Myocyte (in vitro differentiated cells): ENCODE measurements at places on chromosomes 12 and 14.
A peak's percentile ranks its signal among the peaks of the same experiment; 100 is the strongest.

- no peak for DNase-seq
Measured at GRCh38 chr12:102871014-102871413, 46.0 kb downstream of the PAH start.

DNA sequence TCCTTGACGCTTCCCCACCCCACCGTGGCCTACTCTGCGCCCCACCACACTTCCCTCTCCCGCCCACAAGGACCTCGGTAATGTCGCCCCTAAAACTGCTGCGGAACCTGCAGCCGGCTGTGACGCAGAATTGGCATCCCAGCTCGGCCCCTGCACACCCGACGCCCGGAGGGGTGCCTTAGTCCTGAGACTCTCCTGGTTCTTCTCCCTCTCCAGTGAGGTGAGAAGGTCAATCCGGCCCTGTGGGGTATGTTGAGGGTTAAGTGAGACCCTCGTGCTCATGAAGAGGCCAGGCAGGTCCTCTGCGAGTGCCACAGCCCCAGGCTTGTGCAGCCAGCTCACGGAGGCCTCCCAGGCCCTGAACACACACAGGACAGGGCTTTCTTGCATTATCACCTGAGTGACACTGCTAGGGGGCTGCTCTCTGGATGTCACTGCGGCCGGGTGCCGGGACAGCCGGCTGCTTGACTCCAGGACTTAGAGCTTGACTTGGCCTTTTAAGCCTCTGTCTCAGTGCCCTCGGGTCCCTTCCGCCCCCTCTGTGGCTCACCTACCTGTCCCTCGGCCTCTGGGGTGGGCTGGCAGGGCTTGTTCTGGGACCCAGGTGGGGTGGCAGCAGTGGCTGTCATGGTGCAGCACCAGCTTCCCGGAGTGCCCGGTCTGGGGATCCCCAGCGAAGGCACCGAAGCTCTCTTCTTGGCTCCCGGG lies 106.9 kb upstream of the C14orf180 start:
- no peak for DNase-seq

GRCh38 chr12:3152892-3153291 lies 75.7 kb downstream of the TSPAN9 start:
- DNase-seq: no peak

- peak; percentile 29 for DNase-seq
Measured at GRCh38 chr14:22981090-22981875, 1.1 kb downstream of the AJUBA start.

- DNase-seq: no peak
Measured at GRCh38 chr14:100839315-100839585, 13.3 kb downstream of the MEG3 start.

GRCh38 chr14:74216671-74217070 lies 22.6 kb upstream of the VSX2 start:
- DNase-seq: no peak

GRCh38 chr12:6277982-6278438 lies 32.5 kb upstream of the PLEKHG6 start:
- DNase-seq: no peak

DNA sequence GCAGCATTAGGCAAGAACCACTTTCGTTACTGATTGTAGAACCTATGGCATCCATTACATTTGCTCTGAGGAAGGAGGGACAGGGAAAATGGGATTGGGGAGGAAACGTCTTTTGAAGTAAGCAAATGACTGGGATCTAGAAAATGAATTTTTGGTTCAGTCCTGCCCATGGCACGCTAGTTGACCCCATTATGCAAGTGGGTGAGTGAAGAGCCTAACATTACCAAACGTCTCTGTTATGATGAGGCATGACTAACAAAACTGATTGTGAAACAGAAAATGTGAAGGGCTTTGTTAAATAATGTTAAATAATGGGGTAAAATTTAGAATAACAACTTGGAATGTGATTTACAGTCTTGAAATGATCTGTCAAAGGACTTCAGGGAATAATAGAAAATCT lies 38.9 kb downstream of the CPSF2 start:
- no peak for DNase-seq

DNA sequence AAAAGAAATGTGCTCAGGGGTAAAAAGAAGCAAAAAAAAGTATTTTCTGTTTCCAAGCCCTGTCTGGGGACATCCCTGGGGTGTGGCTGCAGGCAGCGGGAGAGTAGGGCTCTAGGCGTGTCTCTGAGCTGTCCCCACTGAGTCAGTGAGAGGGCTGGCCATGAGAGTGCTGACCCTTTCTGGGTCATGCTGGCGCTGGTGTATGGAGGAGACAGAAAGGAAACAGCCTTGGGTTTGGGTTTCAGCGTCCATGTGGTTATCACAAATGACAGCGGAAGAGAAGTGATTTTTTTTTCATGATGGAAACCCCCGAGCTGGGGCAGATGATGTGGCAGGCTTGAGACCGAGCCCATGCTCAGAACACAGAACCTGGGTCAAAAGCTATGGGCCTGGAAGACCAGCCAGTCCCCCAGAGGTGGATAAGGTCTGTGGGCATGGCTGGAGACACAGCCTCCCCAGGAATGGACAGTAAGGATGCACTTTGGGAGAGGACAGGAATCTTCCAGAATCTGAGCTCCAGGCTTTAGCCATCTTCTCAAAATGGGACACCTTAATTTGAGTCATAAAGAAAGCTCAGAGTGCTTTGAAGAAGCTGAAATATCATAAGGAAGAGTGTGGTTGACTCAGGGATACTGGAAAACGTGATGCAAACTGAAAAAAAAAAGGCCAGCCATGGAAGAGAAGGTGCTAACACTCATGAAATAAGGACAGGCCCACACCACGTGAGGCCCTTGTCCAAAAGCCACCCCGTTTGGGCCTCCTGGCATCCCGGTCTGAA lies 36.2 kb downstream of the SYNE3 start:
- DNase-seq: no peak

GRCh38 chr14:29454026-29454693 lies 473.5 kb downstream of the PRKD1 start:
- DNase-seq: no peak

- no peak for DNase-seq
Measured at GRCh38 chr12:4251216-4251891, 22.2 kb upstream of the CCND2 start.

DNA sequence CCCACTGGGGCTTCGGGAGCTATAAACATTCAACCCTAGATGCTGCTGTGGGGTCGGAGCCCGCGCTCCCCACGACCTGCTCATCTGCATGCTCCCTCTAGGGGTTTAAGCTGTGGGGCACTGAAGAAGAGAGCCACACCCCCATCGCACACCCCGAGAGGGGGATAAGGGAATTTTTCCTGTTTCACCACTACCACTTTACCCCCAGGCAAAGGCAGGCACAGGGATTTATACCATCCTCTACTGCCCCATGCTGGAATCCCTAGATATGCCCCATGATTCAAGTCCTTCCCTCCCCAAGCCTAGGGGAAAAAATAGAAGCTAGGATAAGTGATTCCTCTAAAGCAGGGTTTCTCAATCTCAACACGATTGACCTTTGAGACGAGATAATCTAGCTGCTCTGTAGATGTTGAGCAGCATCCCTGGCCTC lies 59.9 kb upstream of the CCDC60 start:
- no peak for DNase-seq

- no peak for DNase-seq
Measured at GRCh38 chr12:109173443-109174240, 57.3 kb downstream of the ACACB start.

DNA sequence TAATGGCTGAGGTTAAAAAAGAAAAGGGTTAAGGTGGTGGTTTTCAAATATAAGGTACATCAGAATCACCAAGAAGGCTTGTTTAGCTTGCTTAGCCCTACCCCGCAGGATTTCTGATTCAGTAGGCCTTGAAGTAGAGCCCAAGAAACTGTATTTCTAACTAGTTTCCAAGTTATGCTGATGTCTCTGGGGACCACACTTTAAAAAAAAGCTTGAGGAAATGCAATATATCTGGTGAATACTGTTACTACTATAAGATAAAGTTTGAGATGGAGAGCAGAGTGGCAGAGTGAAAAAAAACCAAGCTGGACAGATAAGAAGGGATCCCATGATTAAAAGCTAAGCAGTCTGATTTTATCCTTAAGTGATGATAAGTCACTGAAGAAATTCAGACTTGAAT lies 18.3 kb upstream of the GXYLT1 start:
- DNase-seq: peak; percentile 12

DNA sequence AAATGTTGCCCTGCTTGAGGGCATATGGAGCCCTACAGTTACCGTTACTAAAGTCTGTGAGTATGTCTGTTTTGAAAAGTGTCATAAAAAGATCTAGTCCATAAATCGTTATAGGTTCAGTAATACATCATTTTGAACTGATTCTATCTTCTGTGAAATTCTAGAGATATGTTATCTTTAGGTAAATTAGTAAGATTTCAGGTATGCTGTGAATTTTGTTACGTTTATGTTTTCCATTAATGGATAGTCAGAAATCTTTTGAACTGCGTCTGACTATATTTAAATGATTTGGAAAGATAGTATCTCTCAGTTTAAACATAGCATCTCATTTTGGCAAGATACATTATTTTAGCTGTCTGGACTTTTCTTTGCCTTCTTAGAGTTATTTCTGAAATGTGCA lies 8.3 kb downstream of the ALG10 start:
- DNase-seq: no peak

- no peak for DNase-seq
Measured at GRCh38 chr14:95024380-95024779, 132.9 kb downstream of the DICER1 start.

DNA sequence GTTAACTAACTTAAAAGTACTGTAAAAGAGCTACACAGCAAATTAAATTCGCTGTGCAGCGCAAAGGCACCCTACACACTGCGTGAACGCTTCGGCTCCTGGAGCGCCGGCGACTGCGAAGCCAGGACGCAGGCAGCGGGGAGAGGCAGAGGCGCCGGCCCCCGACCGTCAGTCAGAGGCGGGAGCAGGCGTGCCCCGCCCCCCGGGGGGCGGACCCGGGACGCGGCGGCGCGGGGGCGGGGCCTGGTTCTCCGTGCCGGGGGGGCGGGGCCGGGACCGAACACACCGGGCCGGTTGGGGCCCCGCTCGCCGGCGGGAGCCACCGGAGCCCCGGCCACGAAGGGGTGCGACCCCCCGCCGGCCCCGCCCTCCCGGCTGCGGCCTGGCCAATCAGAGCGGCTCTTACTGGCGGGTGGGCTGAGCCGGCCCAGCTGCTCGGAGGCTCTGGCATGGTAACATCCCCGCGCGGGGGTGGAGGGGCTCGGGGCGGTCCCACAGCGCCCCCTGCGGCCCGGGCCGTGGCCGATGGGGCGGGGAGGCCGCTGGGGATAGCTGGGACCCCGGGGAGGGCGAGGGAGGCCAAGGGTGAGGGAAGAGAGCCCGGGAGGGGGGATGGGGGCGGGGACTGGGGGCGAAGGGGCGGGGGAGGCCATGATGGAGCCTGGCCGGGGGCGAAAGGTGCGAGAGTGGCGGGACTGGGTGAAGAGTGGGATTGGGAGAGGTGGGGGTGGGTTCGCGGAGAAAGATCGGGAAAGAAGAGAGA lies at the start of gene PRPF40B:
TSS of gene PRPF40B (plus strand) at position 420 of the 763 bp plus-strand sequence. CDS start at position 450, 30 bp downstream.
- peak; percentile 88 for DNase-seq

DNA sequence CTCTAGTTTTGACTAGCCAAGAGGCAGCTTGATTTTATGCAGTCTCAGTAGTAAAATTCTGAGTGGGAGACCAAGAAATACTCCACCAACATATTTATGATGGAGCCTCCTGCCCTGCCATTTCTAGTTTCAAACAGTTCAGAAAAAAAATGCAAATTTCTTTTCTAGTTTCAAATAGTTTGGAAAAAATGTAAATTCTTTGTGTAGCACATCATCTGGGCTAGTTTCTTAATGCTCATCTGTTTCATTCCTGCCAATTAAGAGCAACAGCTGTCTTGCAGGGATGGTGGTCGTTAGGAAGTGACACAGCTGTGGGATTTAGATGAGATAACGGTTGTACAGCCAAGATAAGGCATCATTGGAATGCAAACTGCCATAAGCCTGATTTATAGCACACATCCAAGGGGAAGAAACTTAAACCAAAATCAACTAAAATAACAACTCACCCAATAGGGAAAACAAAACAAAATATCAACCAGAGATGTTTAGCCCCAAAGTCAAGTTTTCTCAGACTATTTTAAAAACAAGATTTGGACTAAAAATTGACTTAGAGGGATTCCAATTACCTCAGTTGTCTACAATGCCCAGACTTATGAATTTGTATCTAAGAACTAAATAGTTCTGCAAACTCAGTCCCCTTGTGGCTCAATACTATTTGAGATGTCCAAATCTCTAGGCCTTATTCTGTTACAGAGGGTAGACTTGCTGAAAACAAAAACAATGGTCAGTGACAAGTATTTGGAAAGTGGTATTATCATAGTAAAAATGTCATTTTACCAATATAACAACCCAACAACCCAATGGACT lies 291.3 kb upstream of the ATP2B1 start:
- peak; percentile 65 for DNase-seq

- DNase-seq: no peak
Measured at GRCh38 chr12:13085968-13086686, 17.3 kb downstream of the GSG1 start.

DNA sequence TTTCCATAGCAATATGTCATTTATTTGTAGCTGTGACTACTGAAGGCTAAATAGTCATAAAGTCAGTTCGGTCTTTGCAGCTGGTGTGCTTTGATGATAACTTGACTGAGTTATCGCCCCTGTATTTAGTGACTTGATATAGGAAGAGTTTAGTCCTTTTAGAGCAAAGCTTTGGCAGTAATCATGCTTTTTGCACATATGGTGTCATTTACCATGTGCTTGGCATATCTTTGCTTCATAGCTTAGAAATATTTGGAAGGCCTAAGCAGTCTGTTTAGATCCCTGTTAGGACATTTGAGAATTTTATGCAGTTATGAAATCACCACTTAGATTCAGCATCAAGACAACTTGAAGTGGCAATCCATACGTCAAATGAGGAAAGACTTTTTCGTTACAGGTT lies 31.6 kb downstream of the POLR3B start:
- DNase-seq: no peak

DNA sequence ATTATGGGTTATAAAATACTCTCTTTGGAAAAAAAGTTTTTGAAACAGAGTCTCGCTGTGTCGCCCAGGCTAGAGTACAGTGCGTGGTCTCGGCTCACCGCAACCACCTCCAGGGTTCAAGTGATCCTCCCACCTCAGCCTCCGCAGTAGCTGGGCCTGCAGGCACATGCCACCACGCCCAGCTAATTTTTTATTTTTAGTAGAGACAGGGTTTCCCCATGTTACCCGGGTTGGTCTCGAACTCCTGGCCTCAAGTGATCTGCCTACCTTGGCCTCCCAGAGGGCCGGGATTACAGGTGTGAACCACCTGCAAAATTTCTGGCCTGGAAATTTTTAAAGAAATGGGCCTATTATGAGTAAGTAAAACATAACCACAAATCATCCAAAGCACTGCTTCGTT lies 3.8 kb downstream of the USP15 start:
- no peak for DNase-seq
